Keratinocyte (primary cell): ENCODE measurements at places on chromosomes 13 and 19.

GRCh38 chr13:81540777-81541176 lies 1199.9 kb upstream of the SPRY2 start:
- no peak for DNase-seq

GRCh38 chr19:43638214-43638994 lies 1.2 kb downstream of the CADM4 start:
- DNase-seq = no peak

DNA sequence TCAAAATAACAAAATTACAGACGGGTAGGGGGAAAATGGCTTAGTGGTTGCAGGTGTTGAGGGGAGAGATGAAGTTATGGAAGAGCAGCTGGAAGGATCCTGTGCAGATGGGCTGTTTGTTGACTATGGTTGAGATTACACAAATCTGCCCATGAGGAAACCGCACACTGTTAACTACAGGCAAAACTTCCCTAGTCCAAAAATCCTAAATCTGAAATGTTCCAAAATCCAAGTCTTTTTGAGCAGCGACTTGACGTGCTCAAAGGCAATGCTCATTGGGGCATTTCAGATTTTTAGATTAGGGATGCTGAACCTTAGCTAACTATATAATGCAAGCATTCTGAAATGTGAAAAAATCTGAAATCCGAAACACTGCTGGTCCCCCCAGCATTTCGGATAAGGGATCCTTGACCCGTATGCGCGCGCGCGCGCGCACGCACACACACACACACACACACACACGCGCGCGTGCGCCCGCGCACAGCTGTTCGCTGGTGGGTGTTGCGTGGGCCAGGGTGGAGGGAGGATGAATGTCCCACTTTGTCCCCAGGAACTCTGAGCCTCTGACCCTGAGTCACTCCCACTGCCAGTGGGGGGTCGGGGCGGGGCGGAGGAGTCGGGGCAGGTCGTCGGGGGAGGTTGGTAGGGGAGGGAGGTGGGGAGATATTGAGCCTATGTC lies 6.8 kb downstream of the F2RL3 start:
- no peak for DNase-seq

DNA sequence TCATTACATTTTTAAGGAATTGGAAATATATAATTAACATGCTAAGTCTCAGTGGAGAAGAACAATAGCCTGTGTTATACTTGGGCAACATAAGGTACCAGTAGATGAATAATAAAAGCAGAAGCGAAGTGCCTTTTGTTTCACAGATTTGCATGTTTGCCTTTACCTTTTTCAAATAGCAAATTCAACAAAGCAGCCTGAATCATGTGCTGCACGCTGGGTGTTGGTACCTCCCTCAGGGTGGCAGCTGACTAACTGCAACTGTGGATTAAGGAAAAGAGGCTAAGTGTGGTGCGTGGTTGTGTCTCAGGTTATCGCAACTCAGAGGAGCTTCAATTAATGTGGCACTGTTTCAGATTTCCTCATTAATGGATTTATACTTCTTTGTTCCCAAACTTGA lies 189.0 kb downstream of the LMO7 start:
- DNase-seq = no peak

DNA sequence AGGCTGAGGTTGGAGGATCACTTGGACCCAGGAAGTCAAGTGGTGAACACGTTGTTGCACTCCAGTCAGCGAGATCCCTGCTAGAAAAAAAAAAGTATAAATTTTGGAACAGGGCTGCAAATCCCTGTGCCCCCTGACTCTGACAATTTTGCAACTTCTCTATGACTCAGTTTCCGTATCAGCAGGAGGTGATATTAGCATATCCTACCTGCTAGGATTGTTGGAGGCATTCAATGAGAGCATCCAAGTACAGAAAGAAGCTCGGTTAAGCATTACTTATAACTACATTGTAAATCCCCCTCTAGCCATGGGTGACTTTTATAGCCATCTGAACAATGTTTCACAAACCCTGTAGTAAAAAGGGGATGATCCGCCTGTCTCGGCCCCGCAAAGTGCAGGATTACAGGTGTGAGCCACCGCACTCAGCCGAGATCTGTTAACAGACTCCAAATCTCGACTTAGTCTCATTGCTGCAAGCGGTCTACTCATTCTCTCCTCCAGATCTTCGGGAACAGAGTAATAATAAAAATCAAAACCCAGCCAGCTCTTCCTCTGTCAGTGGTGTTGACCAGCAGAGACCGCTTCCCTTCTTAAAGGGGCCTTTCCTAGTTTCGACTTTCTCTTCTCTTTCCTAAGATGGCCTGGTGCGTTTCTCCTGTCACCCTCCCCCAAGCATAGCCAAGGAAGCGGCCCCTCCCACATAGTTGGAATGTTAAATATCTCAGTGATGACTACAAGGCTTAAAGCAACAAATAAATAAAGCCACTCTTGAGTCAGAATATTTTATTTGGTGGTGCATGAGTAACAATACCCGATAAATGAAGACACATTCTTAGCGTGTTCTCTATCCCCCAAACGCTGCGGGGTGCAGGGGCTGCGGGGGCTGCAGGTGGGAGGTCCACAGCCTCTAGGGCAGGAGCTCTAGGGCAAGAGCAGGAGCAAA lies 10.3 kb upstream of the BICRA start:
- no peak for DNase-seq

- no peak for DNase-seq
Measured at GRCh38 chr13:75907044-75907443, 270.9 kb downstream of the LMO7 start.

DNA sequence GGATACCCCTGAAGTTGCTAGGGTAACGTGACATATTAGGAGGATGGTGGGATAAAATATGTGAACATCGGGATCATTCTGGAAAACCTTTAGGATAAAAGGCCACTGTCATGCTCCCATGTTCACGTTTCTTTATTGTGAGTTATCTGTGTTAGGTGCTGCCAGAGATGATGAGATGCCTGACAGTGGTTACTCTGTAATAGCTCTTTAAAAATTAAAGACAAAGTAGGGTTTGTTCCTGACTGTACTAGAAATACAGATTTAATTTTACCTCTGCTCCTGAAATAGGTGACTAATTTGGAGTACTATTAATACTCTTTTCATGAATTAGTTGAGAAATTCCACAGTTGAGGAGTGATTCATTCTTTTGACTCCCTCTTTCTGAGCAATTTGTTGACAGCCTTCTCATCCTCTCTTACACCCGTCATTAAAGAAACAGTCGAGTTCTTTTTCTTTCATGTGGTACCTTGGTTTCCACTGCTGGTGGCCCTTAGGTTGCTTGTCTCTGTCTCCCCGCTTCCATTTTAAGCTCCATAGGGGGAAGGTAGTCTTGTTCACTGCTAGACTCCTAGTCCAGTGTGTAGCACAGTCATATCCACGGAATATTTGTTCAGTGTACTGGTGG lies 28.4 kb downstream of the SAE1 start:
- DNase-seq = no peak

DNA sequence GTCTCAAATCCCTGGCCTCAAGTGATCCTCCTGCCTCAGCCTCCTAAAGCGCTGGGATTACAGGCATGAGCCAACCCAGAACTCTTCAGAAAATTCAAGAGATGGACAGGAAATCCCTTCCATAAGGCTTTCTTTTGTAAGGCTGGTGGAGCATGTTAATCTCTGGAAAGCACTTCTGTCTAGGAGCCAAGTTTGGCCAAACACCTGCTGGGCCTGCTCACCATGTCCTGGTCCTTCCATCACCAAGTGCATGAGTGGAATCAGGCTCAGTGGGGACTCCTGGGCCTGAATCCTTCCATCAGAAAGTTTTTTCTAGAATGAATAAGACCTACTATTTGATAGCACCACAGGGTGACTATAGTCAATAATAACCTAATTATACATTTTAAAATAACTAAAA lies 148.0 kb downstream of the DCLK1 start:
- DNase-seq = no peak

GRCh38 chr13:75103976-75104375 lies 378.0 kb downstream of the TBC1D4 start:
- DNase-seq = no peak

- no peak for DNase-seq
Measured at GRCh38 chr19:41564515-41565378, 11.2 kb upstream of the CEACAM21 start.

- DNase-seq = no peak
Measured at GRCh38 chr13:48585456-48585840, 52.6 kb upstream of the RCBTB2 start.
